ENCODE measurements at places on chromosomes 2 and 18.

DNA sequence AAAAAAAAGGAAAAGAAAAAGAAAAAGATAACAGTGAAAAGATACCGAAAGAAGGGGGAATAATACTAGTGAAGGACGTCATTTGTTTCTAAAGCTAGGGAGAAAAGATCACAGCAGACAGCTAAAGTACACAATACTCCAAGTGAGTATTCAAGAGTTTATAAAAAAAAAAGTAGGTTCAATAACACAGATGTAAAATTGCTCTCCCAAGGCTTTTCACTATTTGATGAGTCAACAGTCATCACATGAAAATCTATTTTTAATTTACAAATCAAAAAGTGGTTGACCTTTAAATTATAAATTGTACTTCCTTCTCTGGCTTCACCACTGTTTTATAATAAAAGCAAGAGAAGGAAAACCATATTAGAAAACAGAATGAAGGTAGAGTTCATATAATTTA, 144.0 kb downstream of the ZRANB3 start:
- DNase-seq = no peak

DNA sequence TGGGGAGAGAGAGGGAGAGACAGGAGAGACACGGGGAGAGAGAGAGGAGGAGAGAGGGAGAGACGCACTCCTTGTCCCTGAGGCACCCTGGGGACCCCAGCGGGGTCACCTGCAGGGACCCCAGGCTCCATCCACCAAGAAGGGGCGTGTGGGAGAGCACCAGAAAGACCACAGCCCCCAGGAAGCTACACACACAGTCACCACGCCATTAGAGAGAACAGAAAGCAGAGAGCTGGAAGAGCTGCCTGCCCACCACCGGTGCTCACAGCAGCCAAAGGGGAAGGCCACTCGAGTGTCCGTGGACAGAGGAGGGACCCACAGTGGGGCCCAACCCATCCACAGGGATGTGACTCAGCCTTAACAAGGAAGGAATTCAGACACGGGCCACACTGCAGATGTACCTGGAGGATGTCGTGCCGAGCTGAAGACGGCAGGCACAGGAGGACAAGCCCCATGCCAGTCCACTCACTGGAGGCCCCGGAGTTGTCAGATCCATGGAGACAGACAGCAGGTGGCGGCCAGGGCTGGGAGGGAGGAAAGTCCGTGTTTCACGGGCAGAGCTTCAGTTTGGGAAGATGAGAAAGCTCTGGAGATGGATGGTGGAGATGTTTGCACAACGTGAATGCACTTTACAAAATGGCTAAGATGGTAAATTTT, 11.5 kb upstream of the NFATC1 start:
- DNase-seq = no peak

- DNase-seq = no peak
Observed at GRCh38 chr2:136233298-136233697, 115.3 kb upstream of the CXCR4 start.

GRCh38 chr2:88500691-88501090, 48.2 kb upstream of the FOXI3 start:
- no peak for DNase-seq
